ENCODE measurements at places on chromosomes 6 and 20. TPM values are rescaled to one million over a fixed set of nuclear protein-coding genes. Genes with fewer than 3 reads are reported as not detected.

DNA sequence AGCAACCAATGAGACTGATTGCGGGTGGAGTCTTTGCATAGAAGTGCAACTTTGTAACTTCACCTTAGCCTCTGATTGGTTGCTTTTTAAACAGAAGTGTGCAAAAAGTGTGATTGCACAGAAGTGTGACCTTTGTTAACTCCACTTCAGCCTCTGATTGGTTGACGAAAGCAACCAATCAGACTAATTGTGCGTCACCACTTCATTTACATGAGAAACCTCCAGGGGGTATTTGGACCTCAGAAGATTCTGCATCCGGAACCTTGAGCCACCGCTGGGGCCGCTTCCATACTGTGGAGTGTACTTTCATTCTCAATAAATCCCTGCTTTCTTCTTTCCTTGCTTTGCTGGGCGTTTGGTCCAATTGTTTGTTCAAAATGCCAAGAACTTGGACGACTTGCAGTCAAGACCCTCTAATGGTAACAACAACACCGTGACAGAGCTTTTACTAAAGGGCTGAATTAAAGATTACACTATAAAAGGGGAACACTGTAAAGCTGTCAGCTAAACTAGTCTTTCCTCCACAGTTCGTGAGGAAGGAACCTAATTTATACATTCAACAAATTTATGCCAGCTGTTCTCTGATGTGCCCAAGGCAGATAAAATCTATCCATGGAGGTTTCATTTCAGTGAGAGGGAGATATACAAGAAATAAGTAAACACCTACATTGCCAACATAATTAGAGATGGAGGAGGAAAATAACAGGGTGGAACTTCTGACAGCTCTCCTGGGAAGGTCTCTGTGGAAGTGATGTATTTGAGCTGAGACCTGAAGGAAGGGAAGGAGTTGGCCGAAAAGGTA, 1.4 kb upstream of the HECA start:
- no peak for DNase-seq

GRCh38 chr6:31651602-31652191, 764 bp downstream of the BAG6 start:
- DNase-seq, result peak; percentile 79

DNA sequence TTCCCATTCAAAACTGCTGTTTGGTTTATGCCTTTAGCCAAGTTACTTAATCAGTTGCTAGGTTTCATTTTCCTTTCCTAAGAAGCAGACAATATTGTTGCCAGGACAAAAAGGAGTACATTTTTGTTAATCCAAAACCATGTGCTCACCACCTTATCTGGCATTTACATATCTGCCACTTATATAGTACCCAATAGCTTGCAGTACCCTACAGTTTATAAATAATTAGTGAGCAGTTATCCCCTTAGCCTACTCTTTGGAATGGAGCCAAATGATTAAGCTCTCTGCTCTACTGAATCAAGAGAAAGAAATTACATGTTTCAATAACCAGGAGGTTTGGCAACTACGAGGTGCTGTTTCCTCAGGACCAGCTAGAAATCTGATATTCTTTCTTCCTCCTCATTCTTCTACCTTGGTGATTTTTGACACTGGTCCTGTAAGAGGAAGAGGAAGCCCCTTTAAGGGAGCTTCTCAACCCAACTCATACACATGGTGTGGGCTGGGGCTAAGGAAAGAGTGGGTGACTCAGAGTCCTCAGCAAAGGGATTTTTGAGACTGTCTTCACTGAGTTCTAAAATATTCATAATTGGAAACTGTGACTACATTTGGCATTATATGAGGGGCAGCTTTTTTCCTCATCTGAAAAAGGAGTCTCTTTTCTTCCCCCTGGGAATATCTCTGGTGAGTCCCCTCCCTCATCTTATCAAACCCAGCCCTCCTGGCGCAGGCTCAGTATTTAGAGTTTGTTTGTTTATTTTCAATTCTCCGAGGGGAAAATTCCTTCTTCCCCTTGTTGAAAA, 1.5 kb downstream of the ZNFX1 start:
- no peak for DNase-seq

- DNase-seq, result no peak
Observed at GRCh38 chr20:37413023-37413334, 67.0 kb downstream of the SRC start.

- no peak for DNase-seq
Observed at GRCh38 chr6:144341831-144342527, 56.8 kb downstream of the UTRN start.

The PAK5 gene
- total RNA-seq, result not detected
